Left ventricle myocardium inferior (tissue), 1 donor: ENCODE measurements at places on chromosomes 11 and 22. TPM values are rescaled to one million over a fixed set of nuclear protein-coding genes. Genes with fewer than 3 reads are reported as not detected.

GRCh38 chr22:21736948-21737347 is 1.4 kb upstream of the YPEL1 start:
- peaks cover 19% of the 10 kb centered on the region for H3K4me1 ChIP-seq
- no peaks in the 10 kb centered on the region for H3K36me3 ChIP-seq
- no peaks in the 10 kb centered on the region for H3K27me3 ChIP-seq
- H3K27ac ChIP-seq: no peak overlapping the region

GRCh38 chr22:35128637-35129036 is 62.7 kb downstream of the ISX start:
- peaks cover 82% of the 10 kb centered on the region for H3K27me3 ChIP-seq
- no peak overlapping the region for H3K4me3 ChIP-seq
- no peak for DNase-seq
- H3K36me3 ChIP-seq: no peaks in the 10 kb centered on the region
- no peaks in the 10 kb centered on the region for H3K4me1 ChIP-seq
- no peak overlapping the region for H3K27ac ChIP-seq

GRCh38 chr22:19720999-19721329 is 2.4 kb upstream of the GP1BB start:
- H3K27me3 ChIP-seq: peaks cover 73% of the 10 kb centered on the region
- peak overlapping the region; percentile 62 for H3K4me3 ChIP-seq
- H3K4me1 ChIP-seq: peaks cover 82% of the 10 kb centered on the region
- H3K27ac ChIP-seq: peak overlapping the region; percentile 86
- peaks cover 29% of the 10 kb centered on the region for H3K36me3 ChIP-seq

GRCh38 chr11:115784796-115785521 is 280.7 kb upstream of the CADM1 start:
- H3K4me3 ChIP-seq: no peak overlapping the region
- H3K27ac ChIP-seq: peak overlapping the region; percentile 44
- no peaks in the 10 kb centered on the region for H3K36me3 ChIP-seq
- DNase-seq: peak; percentile 41
- peaks cover 15% of the 10 kb centered on the region for H3K4me1 ChIP-seq

FREY1 gene
- not detected for total RNA-seq
